ENCODE measurements at places on chromosomes 11 and 22. TPM values are rescaled to one million over a fixed set of nuclear protein-coding genes. Genes with fewer than 3 reads are reported as not detected.

TMEM132A gene
- polyA plus RNA-seq: 17.8 TPM

- no peaks in the 10 kb centered on the region for H3K36me3 ChIP-seq
- no peak overlapping the region for H3K27ac ChIP-seq
- DNase-seq: no peak
- no peaks in the 10 kb centered on the region for H3K27me3 ChIP-seq
These were observed 7.6 kb downstream of the MMP20 start for GRCh38 chr11:102617466-102618008.

DNA sequence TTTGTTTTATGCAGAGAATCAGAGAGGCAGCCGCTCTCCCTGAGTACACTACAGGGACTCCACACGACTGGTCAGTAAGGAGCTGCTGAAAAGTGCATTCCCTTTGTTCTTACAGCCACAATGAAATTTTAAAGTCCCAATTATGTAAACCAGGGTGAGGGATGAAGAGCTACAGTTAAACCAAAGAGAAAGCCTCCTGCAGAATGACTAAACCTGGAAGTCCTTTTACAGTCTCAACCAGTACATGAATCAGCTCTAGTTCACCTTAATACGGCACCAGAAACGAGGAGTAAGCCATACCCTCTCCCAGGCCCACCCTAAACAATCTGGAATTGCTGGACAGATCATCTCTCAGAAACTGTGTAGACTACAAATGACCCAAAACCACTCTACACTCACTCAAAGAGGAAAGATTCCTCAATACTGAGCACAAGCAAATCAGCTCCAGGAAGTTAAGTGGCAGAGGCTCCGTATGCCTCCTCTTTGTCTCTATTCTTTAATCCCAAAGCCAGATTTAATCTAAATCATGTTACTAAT is 113.1 kb downstream of the RBFOX2 start:
- peaks cover 33% of the 10 kb centered on the region for H3K4me1 ChIP-seq
- DNase-seq: no peak
- no peak overlapping the region for H3K4me3 ChIP-seq
- no peaks in the 10 kb centered on the region for H3K27me3 ChIP-seq
- no peaks in the 10 kb centered on the region for H3K36me3 ChIP-seq
- H3K27ac ChIP-seq: peak overlapping the region; percentile 70

GRCh38 chr11:69183613-69184012 is 27.9 kb downstream of the SMIM38 start:
- no peaks in the 10 kb centered on the region for H3K4me1 ChIP-seq
- DNase-seq: no peak
- H3K4me3 ChIP-seq: no peak overlapping the region
- H3K36me3 ChIP-seq: no peaks in the 10 kb centered on the region

DNA sequence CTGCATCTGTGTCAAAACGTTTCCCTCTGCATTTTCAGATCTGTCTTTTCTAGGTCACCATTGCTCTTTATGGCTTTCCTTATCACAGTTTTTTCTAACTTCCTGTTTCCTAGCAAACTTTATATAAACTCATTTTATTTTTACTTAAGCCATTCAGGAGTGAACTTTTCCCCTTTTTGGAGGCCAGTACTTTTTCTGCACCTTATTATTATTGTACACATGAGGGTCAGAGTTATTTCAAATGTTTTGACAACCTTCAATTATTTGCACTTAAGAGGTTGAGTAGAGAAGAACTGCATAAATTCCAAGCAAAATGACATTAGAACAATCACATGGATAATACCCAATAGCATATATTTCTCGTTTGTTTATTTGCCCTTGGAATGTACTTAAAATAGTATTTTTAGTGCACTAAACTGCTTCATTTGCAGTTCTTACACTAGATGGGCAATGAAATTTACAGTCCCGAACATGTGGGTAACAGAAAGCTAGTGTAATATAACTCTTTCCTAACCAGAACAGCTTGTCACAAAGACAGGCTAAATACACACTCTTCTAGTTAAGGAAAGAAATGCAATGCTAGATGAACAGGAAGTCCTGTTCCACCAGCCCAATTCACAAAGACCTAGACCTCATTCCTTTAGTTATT is 79.5 kb downstream of the UBASH3B start:
- H3K4me1 ChIP-seq: no peaks in the 10 kb centered on the region
- no peaks in the 10 kb centered on the region for H3K36me3 ChIP-seq
- H3K27ac ChIP-seq: no peak overlapping the region
- no peak overlapping the region for H3K4me3 ChIP-seq

DNA sequence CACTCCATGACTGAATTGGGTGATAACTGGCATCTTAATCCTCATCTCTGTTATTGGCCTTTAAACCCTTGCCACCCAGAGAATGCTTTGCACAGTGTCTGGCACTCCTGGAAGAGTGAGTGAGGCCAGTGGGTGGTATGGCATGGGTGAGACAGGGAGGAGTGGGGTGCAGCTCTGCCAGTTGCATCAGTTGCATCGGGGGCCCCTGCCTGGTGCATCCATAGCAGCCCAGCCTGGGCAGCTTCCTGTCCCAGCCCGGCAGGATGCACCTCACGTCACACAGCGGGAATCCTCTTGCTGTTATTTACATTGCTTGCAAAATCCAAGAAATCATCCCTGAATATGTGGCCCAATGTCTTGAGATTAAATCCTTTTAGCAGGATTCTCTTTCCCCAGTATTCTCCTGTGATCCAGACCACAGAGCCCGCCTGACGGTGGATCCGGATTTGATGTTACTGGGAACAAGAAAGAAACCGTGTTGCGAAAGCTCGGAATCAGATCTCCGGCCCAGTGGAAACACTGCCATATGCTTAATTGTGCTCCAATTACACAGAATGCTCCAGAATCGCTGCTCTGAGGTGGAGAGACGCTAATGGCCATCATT is 37.6 kb upstream of the MN1 start:
- no peaks in the 10 kb centered on the region for H3K36me3 ChIP-seq
- H3K27ac ChIP-seq: no peak overlapping the region
- peak; percentile 11 for DNase-seq
- no peak overlapping the region for H3K4me3 ChIP-seq
- H3K4me1 ChIP-seq: peaks cover 11% of the 10 kb centered on the region

PDGFB gene
- 7.7 TPM for polyA plus RNA-seq

GRCh38 chr11:128388206-128388815 is 199.0 kb downstream of the ETS1 start:
- peaks cover 7% of the 10 kb centered on the region for H3K4me1 ChIP-seq
- H3K27me3 ChIP-seq: no peaks in the 10 kb centered on the region
- H3K36me3 ChIP-seq: no peaks in the 10 kb centered on the region
- H3K27ac ChIP-seq: no peak overlapping the region

- peaks cover 20% of the 10 kb centered on the region for H3K4me1 ChIP-seq
- H3K27me3 ChIP-seq: no peaks in the 10 kb centered on the region
- H3K4me3 ChIP-seq: no peak overlapping the region
- no peak overlapping the region for H3K27ac ChIP-seq
These were observed 38.2 kb downstream of the TRIOBP start for GRCh38 chr22:37734964-37735451.

DNA sequence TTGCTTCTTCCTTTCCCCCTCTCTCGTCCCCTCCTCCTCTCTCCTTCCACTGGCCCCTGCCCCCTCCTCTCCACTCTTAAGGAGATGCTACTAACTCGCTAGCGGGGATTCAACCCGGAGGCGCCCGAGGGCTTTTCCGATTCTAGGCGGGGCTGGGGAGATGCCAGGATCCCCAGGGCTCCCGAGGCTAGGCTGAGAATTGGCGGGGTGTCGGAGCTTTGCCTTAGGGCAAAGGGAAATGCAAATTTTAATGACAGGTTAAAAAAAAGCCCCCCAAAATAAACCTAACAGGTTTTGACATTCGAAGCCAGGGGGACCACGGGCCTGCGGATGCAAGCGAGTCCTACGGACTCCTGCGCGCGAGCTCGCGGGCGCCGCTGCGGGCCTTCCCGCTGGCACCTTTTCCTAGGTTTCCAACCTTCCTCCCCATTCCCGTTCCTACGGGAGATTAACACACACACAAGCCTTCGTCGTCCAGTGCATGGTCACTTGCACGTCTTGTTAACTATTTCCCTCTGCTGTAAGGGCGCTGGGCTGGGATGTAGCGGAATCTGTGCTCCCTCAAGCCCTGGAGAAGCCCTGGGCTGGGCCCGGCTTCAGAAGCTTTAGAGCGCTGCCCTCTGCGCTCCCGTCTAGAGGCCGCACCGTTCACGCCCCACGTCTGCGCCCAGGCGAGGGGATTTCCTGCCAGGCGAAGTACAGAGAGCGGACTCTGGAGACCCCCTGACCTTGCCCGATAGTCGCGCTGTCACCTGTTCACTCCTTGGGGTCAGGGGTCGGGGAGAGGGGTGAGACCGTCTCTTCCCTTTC is 729 bp upstream of the ALX4 start:
- no peaks in the 10 kb centered on the region for H3K27me3 ChIP-seq
- no peak for DNase-seq
- no peaks in the 10 kb centered on the region for H3K36me3 ChIP-seq

GRCh38 chr22:50473855-50474671 is 772 bp downstream of the SBF1 start:
- peak overlapping the region; percentile 85 for H3K4me3 ChIP-seq
- no peaks in the 10 kb centered on the region for H3K27me3 ChIP-seq
- H3K27ac ChIP-seq: peak overlapping the region; percentile 85
- no peaks in the 10 kb centered on the region for H3K36me3 ChIP-seq

DNA sequence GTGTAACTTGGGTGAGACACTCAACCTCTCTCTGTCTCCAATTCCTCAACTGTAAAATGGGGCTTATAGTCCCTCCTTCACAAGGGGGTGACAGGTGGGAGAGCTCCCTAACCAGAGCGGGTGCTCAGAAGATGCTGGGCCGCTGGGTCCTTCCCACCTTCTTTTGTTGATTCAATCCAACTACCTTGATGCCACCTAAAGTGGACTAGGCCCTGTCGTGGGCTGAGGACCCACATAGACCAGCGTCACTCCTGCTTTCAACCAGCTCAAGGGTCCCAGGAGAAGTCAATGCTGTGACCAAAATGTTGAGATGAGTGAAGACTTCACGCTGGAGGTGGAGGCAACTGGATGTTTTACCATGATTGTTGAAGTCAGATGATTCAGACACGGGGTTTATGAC is 72.7 kb upstream of the WNT11 start:
- H3K36me3 ChIP-seq: no peaks in the 10 kb centered on the region
- H3K4me3 ChIP-seq: no peak overlapping the region
- no peak for DNase-seq
- no peak overlapping the region for H3K27ac ChIP-seq

- H3K36me3 ChIP-seq: no peaks in the 10 kb centered on the region
- H3K27ac ChIP-seq: no peak overlapping the region
- H3K4me3 ChIP-seq: no peak overlapping the region
- DNase-seq: no peak
- H3K27me3 ChIP-seq: no peaks in the 10 kb centered on the region
These were observed 49.5 kb upstream of the PHF21B start for GRCh38 chr22:45059296-45059695.

DNA sequence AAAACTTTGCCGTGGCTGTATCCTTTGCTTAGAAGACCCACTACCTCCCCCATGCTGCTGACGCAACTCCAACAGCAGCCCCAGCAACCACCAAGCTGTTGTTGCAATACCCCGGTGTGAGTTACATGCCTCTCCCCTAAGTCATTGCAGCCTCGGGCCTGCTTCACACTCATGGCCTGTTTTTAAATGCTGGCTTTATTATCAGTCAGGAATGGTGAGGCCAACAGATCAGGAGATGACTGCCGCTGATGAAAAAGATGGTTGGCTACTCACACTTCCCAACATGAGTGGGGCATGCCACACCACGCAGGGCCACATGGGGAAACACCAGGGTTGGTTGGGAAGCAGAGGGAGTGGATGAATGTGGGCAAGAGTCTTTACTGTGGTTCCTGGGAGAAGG is 171.5 kb upstream of the SYT13 start:
- no peaks in the 10 kb centered on the region for H3K36me3 ChIP-seq
- no peak overlapping the region for H3K27ac ChIP-seq
- DNase-seq: no peak
- no peaks in the 10 kb centered on the region for H3K27me3 ChIP-seq

OR5B21 gene
- not detected for polyA plus RNA-seq

GRCh38 chr11:120564573-120565311 is 53.2 kb downstream of the GRIK4 start:
- H3K4me3 ChIP-seq: peak overlapping the region; percentile 59
- peak; percentile 45 for DNase-seq
- H3K27me3 ChIP-seq: no peaks in the 10 kb centered on the region
- no peak overlapping the region for H3K27ac ChIP-seq
- peaks cover 16% of the 10 kb centered on the region for H3K4me1 ChIP-seq
- H3K36me3 ChIP-seq: no peaks in the 10 kb centered on the region

SMTNL1 gene
- polyA plus RNA-seq: 2.0 TPM

OR51B4 gene
- polyA plus RNA-seq: not detected

GRCh38 chr11:13269775-13270174 is 7.8 kb upstream of the BMAL1 start:
- no peaks in the 10 kb centered on the region for H3K36me3 ChIP-seq
- DNase-seq: no peak
- H3K27ac ChIP-seq: no peak overlapping the region
- no peaks in the 10 kb centered on the region for H3K4me1 ChIP-seq
- H3K4me3 ChIP-seq: no peak overlapping the region

DNA sequence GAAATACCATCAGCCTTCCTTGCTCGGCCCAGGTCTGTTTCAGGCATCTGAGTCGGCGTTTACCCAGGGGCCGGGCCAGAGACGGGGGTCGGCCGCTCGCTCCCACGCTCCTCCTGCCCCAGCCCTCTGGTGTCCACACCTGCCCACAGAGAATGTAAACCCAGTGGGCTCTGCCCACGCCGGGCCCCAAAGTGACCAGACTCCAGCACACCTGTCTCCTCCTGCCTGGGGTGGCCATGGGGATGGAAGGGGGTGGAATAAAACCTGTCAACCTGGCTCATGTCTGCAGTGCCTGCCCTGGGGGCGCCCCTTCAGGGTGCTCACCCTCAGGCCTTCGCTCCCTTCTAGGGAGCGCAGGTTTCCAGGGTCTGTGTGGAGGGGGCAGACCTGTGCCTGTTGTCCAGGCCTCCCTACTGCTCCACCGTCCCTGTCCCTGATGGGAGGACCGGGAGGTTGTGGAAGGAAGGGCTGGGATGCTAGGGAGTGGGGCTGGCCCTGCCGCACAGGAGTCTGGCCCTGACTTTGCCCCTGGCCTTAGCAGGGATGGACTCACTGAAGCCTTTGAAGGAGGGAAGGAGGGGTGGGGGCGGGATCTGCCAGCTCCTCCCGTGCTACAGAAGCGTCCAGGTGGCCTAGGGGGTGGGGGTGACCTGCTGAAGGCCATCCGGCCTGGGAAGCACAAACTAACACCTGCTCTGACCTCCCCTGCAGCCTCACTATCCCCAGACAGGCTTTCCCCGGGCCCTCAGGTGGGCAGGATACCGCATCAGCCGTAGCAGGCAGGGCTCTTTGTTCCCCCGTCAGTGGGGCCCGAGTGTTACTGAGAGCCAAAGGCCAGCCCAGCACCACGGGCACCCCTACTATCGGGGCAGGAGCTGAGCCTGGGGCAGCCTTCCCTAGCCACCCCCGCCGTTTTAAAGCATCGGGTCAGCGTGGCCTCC is 14.7 kb upstream of the ARHGAP8 start:
- H3K36me3 ChIP-seq: no peaks in the 10 kb centered on the region
- H3K4me3 ChIP-seq: no peak overlapping the region
- no peak overlapping the region for H3K27ac ChIP-seq
- DNase-seq: no peak

- no peak overlapping the region for H3K27ac ChIP-seq
- no peaks in the 10 kb centered on the region for H3K4me1 ChIP-seq
- H3K27me3 ChIP-seq: no peaks in the 10 kb centered on the region
- H3K4me3 ChIP-seq: no peak overlapping the region
- H3K36me3 ChIP-seq: no peaks in the 10 kb centered on the region
- DNase-seq: no peak
These were observed 126.5 kb downstream of the RASSF10 start for GRCh38 chr11:13135385-13136271.

- no peaks in the 10 kb centered on the region for H3K36me3 ChIP-seq
- no peak overlapping the region for H3K4me3 ChIP-seq
- no peak for DNase-seq
- H3K27ac ChIP-seq: no peak overlapping the region
- H3K4me1 ChIP-seq: peaks cover 3% of the 10 kb centered on the region
These were observed 1.5 kb downstream of the KCTD14 start for GRCh38 chr11:78021611-78022010.

Measured in testis (tissue), 5 donors.